T-helper 1 cell (primary cell): ENCODE measurements at places on chromosomes 6 and 20.

- no peak for DNase-seq
Observed at GRCh38 chr6:168232062-168232461, 87.5 kb downstream of the DACT2 start.

DNA sequence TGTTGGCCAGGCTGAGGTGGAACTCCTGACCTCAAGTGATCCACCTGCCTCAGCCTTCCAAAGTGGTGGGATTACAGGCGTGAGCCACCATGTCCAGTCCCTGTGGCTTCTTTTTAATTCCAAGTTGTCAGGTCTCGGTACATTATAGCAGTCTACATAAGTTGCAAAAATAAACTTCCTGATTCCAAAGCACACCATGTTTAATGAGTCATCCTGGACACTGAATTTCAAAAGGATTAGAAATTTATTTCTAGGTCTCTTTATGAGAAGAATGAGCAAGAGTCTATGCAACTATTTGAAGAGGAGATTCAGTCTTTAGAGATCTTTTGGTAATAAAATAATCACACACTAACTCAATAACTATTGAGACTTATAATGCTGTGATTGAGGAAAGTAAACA lies 63.9 kb upstream of the MCHR2 start:
- no peak for DNase-seq

DNA sequence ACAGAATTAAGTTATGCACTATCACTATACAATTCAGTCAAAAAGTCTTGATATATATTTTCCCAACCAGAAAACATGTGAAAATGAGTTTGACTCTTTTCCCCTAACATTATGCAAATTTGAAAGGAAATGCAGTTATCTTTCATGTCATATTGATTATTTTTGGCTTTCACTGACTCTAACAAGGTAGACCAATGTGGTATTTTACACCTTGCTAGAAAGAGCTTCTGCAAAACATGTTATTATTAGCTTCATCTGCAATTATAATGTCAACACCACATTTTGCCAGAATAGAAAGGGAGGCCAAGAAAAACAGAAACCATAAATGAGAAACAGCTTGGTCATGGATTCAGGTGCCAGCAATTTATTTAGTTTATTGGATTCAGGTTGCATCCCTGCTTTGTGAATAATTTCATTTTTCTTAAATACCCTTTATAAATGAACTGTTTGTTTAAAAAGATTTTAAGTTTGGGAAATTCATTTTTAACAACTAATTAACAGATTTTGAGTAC lies 226.1 kb upstream of the GJE1 start:
- DNase-seq: no peak

DNA sequence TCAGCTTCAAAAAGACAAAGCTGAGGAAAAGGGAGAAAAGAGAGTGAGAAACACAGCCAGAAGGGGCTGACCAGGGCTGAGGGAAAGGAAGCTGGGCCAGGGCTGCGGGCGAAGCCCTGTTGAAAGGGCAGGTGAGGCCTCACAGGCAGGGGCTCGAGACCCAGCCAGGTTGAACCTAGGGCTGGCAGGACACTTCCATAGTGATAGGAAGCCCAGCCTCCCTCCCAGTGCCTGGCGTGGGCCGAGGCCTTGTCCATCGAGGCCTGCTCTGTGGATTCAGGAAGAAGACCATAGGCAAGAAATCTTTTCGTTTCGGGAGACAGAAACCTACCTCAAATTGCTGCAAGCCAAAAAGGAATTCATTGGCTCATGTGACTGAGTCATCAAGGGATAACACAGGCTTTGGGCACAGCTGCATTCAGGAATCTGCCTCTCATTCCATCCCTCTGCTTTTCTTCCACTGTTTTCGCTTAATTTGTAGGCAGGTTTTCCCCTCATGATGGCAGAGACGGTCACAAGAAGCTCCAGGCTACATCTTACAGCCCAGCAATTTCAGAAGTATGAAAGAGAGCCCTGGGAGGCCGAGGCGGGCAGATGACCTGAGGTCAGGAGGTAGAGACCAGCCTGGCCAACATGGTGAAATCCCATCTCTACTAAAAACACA lies 311.1 kb upstream of the SULF2 start:
- no peak for DNase-seq

DNA sequence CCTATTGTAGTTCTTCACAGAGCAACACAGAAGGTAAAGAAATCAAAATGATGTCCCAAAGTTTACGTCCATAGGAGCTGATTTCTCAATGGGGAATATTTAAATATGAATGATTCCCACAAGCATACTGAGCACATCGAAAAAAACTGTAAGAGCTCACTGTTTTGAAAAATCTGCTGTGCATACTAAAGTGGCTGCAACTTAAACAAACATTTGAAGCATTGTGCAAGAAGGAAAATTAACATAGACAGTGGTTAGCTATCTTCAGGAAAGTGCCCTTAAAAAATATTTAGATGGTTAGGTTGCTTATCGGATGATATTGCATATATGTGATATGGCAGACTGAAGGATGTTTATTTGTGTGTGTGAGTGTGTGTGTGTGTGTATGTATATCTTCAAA lies 747.6 kb downstream of the RFPL4B start:
- no peak for DNase-seq

DNA sequence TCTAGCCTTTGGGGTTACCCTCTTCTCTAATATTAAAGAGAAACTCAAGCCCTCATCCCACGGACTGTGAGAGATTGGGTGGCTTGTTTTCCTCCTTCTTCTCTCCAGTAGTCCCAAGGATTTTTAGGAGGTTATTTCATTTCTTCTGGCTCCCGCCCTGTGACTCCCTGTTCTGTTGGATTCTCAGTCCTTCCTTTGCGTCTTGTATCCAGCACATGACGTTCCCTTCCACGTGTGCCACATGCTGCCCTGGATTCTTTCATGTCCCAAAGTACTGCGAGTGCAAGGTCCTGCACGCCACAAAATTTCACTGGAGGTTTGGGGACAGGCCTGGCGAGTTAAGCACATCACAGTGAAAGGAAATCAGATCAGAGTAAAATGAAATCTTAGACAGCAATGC lies 213.4 kb downstream of the PACRG start:
- no peak for DNase-seq

GRCh38 chr20:49888212-49889000 lies 26.9 kb downstream of the SPATA2 start:
- no peak for DNase-seq

DNA sequence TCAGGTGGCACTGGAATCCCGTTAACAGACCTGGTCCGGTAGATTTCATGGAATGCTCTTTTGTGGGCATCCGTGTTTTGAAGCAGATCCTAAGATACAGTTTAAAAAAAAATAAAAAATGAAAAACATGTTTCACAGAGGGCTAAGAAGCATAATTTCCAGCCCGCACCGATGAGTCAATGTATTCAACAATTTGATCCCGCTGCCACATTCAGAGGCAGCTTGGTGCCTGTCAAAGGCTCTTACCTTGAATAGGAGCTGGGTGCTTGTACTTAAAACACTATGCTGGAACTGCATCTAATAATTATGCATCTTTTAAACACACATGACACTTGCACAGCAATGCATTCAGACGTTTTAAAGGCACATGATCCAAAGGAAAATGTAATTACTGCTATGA lies 164.8 kb downstream of the SYNE1 start:
- DNase-seq: no peak

DNA sequence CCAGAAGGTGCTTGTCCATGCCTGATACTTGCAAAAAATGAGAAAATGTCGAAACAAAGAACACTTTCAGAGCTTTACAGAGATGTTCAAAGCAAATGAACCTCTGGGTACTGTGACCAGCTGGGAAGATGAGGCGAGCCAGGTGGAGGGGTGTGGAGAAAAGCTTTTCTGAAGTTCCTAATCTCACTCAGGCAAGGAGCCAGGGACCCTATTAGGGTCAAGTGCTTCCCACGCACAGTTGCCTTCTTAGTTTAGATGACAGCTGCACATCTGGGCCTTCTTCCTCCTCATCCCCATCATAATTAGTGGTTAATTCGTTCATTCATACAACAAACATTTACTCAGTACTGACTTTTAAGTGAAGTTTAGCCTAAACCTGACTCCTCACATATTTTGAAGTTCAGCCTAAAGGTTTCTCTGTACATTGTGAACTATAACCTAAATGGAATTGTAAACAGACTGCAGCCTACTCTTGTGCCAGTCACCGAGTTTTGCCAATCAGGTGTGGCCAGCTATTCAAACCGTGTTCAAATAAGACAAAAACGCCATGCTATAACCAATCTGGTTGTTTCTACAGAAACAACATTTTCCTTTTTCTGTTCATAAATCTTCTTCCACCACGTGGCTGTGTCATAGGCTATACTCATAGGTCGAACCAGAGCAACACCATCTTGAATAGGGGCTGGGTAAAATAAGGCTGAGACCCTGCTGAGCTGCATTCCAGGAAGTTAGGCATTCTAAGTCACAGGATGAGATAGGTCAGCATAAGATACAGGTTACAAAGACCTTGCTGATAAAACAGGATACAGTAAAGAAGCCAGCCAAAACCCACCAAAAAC lies 19.3 kb upstream of the AHCY start:
- DNase-seq: no peak

DNA sequence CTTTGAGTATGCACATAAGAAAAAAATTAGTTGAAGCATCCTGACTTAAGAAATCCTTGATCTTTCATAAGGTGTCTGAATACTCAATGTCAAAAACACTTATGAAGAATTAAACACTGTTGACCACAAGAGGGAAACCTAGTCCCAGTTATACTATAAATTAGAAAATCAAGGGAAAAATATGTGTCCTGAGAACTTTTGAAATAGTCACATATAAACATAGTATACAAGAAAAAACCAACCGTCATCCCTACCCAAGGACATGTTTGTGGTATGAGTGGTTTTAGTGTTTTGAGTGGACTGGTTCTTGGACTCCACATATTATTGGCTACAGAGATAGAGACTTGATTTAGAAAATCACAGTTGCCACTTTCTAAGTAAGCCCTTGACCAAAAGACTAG lies 7.6 kb upstream of the HLA-DRA start:
- peak; percentile 32 for DNase-seq

- DNase-seq: no peak
Observed at GRCh38 chr6:2773449-2773848, 8.3 kb downstream of the WRNIP1 start.

DNA sequence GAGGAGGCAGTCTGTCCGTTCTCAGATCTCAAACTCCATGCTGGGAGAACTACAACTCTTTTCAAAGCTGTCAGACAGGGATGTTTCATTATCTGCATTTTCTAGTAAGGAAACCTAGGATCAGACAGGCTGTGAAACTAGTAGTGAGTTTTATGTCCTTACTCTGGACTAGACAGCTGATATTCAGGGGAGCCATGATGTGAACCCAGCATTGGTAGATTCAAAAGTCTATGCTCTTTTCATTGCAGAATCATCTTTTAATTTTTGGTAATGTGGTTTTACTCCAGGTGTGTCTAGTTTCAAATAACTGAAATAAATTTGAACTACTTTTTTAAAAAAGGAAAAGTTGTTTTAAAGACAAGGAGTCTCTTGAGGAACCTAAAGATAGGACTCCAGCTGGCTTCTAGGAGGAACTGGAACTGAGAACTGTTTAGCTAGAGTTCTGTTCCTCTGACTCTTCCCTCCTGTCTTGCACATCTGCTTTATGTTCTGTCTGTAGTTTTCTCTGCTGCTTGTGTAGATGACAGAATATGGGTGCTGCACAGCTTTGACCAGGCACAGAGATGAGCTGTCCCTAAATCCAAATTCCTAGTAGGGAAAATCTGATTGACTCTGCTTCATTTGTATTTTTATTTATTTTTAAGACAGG lies 27.8 kb upstream of the RNF144B start:
- DNase-seq: no peak

DNA sequence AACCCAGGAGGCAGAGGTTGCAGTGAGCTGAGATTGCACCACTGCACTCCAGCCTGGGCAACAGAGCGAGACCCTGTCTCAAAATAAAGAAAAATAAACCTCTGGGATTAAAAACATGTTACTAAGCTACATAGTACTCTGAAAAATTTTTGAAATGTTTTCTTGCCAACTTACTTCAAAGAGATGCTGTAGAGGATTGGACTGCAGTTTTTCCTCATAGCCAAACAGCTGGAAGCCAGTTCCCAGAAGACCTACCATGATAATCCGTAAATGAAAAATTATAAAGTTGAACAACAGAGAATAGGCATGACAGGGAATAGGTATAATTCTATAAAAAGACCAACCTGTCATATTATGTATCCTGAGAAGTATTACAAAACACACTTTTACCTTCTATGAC lies 48.0 kb downstream of the RARS2 start:
- DNase-seq: no peak

- no peak for DNase-seq
Observed at GRCh38 chr20:20317621-20318364, 50.1 kb upstream of the INSM1 start.

DNA sequence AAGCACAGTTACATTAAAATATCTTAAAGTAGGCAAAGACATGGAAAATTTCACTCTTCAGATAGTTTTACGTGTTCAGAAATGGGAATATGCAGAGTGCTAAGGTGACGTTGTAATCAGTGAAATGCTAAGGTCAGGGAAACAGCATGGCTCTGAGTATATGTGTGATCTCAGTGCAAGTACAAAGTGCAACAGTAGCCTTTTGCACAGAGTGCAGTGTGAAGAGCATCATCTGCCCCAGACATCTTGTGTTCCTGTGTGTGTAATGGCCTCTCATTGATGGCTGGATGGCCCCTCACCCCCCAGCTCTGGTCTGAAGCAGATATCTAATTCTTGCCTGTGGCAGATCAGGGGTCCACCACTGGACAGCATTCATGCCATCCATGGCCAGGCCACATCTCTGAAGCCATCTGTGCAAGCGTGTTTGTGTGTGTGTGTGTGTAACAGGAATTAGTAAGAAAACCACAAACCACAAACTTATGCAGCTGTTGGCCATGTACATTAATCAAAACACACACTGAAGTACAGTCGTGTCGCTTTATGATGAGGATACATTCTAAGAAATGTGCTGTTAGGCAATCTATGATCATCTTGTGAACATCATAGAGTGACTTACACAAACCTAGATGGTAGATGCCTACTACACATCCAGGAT lies 165.1 kb downstream of the RALGAPA2 start:
- no peak for DNase-seq

DNA sequence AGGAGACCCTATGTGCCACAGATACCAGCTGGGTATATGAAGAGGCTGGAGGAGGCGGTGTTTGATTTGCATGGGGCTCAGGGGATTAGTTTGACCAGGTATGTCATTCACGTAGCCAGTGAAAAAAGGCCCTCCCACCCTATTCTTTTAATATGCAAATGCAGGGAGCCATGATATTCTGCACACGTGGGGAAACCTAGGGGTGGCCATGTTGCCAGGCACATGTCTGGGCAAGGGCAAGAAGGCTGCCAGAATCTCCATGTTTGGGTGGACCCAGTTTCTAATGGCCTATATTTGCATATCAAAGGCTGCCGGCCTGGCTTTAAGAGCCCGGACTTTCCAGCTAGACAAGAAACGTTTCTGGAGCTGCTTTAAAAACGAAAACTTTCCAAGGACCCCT lies 60.4 kb downstream of the SOX4 start:
- no peak for DNase-seq

GRCh38 chr6:161038229-161039031 lies 46.9 kb downstream of the MAP3K4 start:
- no peak for DNase-seq

- no peak for DNase-seq
Observed at GRCh38 chr6:95802978-95803377, 212.8 kb upstream of the FUT9 start.
